T follicular helper cell (primary cell): ENCODE measurements at places on chromosomes 16 and 17.

GRCh38 chr17:77697480-77698400 lies 260.8 kb upstream of the TNRC6C start:
- no peak for DNase-seq

DNA sequence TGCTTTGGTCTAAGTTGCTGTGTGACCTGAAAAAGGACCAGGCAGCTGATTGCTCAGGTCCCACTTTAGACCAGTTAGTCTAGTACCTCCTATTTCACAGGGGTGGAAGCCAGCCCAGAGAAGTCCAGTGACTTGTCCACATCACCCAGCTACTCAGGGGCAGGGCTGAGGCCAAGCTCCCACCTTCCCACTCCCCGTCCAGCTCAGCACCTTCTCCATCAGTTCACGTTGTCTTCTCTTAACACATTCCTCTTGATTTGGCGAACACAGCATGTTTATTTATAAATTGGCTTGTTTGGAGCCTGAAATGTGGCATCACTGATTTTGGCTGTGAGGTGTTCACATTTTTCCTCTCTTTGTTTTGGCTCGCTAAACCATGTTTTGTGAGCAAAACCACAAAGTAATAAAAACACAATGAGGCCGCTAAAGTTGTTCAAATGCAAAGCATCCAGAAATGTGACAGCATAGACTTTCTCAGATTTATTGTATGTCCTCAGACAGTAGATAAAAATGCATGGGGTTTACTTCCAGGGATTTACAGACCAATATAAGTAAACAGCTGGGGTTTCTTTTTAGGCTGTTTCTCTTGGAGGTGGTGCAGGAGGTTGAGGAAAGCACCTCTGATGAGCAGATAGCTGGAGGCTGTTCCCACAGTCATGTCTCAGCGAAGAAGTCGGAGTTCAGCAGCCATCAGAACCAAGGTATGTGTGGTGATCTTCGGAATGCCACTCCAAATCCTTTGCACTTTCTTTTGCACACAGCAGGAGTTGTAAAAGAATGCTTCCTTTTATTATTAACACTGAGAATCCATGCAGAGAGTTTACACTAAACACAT lies 88.4 kb downstream of the PLXDC1 start:
- no peak for DNase-seq

GRCh38 chr17:31525801-31526549 lies 134.5 kb downstream of the RAB11FIP4 start:
- DNase-seq: no peak

- DNase-seq: no peak
Observed at GRCh38 chr17:68359791-68360535, 68.7 kb downstream of the ARSG start.

- no peak for DNase-seq
Observed at GRCh38 chr17:46911311-46911710, 11.6 kb upstream of the GOSR2 start.

GRCh38 chr17:28508211-28508724 lies 2.1 kb downstream of the FOXN1 start:
- no peak for DNase-seq

DNA sequence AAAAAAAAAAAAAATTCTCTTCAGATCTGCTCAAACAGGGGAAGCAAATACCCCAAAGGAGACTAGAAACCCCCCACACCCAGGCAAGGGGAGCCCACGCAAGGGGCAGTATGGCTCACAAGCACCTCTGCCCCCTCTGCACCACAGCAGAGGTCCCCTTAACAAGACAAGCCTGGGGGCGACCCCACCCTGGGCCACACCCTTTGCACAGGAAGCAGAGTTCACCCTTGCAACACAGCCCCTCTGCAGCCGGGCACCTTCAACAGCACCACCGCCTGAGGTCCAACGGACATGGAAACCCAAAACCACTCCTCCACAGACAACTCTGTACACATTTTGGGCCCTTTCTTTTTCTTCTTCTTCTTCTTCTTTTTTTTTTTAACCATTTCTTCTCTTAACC lies 12.8 kb downstream of the AXIN1 start:
- DNase-seq: no peak

DNA sequence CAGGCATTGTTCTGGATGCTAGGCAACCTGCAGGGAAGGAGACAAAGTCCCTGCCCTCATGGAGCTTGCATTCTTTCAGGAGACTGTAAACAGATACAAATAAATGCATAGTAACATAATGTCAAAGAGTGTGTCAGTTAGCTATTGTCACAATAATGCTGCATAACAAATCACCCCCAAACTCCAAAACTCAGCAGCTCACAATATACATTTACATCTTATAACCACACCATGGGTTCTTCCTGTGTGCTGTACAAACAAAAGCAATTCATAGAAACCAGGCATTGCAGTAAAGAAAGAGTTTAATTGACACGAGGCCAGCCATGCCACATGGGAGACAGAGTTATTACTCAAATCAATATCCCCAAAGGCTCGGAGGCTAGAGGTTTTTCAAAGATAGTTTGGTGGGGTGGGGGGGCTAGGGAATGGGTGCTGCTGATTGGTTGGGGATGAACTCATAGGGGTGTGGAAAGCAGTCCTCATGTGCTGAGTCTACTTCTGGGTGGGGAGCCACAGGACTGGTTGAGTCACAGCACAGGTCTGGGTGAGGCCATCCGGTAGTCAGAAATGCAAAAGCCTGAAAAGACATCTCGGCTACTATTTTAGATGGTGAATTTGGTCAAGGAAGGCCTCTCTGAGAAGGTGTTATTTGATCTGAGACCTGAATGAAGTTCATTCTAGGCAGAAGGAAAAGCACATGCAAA lies 79.0 kb downstream of the GPRC5B start:
- DNase-seq: no peak

- DNase-seq: no peak
Observed at GRCh38 chr16:84795329-84796053, 24.3 kb upstream of the CRISPLD2 start.

- DNase-seq: peak; percentile 38
Observed at GRCh38 chr17:32253117-32253611, 12.5 kb upstream of the RHBDL3 start.

- peak; percentile 10 for DNase-seq
Observed at GRCh38 chr16:3665508-3665907, 11.0 kb downstream of the DNASE1 start.
